Activated T-helper 2 cell treated with anti-CD3 and anti-CD28 coated beads, Interferon-gamma antibody, Interleukin-2, Interleukin-4, amounts not matched to agents 10 μg/mL and 5 μg/mL and 100 μg/mL, durations not matched to agents 14 hours and 24 hours and 36 hours (primary cell): ENCODE measurements at places on chromosomes 3 and 15.

GRCh38 chr3:81568378-81568777, 193.1 kb downstream of the GBE1 start:
- no peak for DNase-seq

GRCh38 chr15:99580076-99580475, 14.3 kb downstream of the MEF2A start:
- DNase-seq, result no peak

DNA sequence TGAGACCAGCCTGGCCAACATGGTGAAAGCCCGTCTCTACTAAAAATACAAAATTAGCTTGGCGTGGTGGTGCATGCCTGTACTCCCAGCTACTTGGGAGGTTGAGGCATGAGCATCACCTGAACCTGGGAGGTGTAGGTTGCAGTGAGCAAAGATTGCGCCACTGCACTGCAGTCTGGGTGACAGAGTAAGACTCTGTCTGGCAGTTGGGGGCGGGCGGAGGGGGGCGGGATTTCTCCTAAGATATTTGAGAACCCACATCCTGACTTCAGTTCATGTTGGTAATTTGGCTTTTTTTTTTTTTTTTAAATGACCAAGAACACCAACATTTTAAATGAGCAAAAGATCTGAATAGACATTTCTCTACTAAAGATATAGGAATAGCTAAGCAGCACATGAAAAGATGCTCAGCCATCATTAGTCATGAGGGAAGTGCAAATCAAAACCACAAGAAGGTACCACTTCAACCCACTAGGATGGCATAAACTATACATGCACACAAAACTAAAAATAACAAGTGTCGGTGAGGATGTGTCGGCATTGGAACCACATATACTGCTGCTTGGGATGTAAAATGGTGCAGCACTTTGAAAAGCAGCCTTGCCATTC, 75.6 kb upstream of the LMOD3 start:
- no peak for DNase-seq

DNA sequence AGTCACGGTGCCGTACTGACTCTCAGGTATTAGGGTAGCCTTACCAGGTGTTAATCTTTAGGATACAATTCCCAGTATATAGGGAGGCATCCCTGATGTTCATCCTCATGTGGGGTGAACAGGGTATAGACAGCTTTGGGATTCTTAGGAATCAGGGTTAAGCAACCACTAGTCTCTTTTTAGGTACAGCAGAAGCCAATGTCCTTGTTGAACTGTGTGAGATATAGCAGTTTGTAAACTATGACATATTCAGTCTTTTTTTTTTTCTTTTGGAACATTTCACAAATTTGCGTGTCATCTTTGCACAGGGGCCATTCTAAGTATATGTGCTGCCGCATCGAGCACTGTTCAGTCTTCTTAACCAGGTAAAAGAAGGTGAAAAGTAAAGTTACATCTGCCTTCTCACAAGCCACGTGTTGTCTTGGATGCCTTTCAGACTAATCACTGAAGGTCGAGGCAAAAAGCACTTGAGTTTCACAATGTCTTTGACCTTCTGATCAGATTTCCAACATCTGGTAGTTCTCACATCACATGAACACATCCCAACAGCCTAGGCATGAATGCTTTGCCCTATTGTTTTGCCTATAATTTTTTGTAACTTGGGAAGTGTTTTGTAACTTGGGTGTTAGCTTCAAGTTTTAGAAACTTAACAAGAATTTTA, 17.2 kb downstream of the TSEN2 start:
- DNase-seq, result no peak

DNA sequence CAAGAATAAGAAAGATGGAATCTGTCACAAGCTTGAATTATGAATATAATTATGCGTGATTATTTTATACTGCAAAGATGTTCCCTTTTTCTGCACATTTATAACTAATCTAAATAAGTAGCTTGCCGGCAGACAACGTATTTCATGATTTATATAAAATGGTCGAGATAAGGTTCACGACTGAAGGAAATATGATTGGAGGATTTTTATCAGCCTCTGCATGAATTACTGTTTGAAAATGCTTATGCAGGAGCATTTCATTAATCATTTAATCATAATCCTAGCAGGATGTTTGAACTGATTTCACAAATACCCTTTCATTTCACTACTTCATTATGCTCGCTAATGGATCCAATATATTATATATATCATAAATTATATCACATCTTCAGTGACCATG, 580.0 kb downstream of the FOXP1 start:
- DNase-seq, result no peak

- DNase-seq, result no peak
Measured at GRCh38 chr3:136543385-136543784, 208.8 kb downstream of the STAG1 start.

DNA sequence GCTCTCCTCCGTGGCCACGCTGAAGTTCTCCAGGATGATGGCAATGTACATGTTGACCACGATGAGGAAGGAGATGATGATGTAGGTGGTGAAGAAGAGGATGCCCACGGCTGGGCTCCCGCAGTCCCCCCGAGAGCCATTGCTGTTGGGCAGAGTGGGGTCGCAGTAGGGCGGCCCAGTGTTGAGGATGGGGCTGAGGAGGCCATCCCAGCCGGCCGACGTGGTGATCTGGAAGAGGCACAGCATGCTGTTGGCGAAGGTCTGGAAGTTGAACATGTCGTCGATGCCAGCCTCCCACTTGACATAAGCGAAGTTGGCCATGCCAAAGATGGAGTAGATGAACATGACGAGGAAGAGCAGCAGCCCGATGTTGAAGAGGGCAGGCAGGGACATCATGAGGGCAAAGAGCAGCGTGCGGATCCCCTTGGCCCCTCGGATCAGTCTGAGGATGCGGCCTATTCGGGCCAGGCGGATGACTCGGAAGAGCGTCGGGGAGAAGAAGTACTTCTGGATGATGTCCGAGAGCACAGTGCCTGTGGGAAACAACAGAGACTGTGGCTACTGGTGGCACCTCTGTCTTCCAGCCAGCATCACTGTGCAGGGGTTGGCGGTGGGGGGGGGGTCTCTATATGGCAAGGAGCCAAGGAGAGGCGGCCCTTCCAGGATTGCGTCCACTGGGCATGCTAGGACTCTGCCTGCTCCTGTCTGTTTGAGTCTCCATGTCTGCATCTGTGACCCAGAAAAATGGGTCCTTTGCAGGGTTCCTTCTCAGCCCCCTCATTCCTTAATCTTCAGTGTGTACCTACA, 55.1 kb downstream of the EXOG start:
- DNase-seq, result no peak

GRCh38 chr3:32467333-32468070, 35.1 kb downstream of the CMTM6 start:
- DNase-seq, result peak; percentile 59

DNA sequence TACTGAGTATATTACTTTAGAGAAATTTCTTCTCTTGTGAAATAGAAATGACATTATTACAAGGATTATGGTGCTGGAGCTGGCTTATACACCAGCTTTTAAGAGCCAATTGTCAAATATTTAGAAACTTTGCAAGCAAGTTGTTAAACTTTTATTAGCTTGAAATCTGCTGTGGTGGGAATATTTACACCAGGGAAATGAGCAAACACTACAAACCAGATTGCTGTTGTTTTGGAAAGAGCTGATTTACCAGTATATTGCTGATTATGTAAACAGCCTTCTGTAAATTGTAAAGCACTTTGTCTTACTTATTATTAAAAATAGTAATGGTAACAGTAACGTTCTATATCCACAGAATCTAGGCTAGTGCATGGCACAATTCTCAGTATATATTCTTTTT, 61.5 kb downstream of the MAP3K13 start:
- no peak for DNase-seq

DNA sequence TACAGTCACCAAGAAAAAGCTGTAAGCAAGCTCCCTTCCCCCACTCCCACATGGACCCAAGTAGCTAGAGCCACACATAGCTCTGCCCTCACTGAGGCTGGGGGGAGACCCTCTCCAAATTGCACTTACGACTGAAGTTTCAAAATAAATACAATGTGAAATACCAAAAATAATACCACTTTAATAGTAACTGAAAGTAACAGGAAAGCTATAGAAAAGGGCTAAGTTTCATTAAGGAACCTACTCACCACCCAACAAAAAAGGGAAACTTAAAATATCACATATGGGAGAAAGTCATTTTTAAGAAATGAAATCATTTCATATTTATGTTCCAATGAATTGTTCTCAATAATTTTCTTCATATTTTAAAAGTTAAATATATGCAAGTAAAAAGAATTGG, 130.4 kb upstream of the UBE2E2 start:
- no peak for DNase-seq

GRCh38 chr3:188646592-188646991, 492.6 kb downstream of the LPP start:
- DNase-seq, result no peak

DNA sequence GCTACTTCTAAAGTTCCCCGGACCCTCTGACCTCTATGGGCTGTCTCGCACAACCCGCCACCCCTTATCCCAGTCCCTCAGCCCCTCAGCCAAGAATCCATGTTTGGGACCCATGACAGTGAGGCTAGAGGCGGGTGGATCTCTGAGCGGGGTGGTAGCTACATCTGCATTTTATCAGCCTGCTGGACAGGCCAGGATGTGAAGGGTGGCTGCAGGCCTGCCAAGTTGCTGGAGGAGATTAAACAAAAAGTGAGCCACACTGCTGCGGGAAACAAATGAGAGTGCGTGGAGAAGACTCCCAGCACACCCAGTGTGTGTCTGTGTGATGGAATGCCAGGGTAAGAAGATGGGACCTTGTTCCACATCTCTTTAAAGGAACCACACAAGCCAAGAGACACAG, 51.1 kb upstream of the SPATA12 start:
- DNase-seq, result no peak

GRCh38 chr3:188407158-188407880, 253.4 kb downstream of the LPP start:
- no peak for DNase-seq

DNA sequence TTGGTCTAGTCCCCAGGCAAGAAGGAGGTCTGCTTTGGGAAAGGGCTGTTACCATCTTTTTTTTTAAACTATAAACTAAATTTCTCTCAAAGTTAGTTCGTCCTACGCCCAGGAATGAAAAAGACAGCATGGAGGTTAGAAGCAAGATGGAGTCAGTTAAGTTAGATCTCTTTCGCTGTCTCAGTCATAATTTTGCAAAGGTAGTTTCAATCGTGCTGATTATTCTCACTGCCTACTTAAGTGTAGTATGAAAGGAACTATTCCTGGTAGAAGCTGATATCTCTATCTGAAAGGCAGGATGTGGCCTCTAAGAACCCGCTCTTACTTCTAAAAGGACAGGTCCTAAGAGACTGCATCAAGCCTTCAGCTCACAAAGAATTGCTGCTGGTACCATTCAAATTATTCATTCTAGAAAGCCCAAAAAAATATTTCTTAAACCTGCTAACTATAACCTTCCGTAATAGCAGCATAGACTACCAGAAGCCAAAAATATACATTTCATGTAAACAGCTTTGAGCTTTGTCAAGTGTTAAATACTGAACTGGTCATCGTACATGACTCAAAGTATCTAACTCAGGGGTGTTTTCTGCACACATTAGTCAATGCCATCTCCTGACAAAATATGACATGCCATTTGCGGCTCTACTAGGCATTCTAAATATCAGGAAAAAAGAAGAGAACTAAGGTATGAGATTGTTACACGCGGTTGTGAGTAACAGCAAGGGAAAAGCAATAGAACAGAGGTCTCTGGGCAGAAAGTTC, 96.0 kb upstream of the CCDC80 start:
- DNase-seq, result no peak

DNA sequence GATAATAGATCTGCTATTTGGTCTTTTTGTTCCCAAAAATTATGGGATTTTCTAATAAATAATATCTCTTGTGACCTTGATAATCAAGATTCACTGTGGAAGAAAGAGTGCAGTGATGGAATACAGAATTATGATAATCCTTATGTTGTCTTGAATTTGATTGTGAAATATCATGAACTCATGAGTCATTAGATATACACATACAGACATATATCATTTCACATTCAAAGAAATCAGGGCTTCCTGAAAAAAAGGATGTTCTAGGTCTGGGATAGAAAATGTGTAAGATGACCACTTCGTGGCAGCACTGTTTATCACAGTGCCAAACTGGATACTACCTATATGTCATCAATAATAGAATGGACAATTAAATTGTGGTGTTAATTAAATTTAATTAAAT, 97.7 kb downstream of the DPH6 start:
- DNase-seq, result no peak

DNA sequence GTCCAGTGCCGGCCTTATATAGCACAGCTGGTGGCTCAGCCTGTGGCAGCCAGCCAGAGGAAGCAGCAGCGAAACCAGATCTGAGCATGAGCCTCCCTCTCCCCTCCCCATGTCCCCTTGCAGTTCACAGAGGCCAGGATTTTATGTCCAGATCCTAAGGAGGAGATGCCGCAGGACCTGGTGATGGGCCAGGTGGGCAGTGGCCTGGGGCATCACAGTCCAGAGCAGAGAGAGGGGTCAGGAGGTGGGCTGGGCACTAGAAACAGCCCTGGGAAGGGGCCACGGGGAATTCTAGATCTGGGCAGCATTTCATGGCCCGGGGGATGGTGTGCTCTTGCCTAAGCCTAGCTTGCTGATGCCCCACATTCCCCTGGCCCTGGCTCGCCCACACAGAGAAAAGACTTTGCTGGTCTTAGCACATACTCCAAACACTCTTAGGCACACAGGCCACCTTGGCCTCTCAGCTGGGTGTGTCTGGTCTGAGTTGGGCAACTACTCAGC, 259 bp upstream of the CILP start:
- DNase-seq, result no peak

DNA sequence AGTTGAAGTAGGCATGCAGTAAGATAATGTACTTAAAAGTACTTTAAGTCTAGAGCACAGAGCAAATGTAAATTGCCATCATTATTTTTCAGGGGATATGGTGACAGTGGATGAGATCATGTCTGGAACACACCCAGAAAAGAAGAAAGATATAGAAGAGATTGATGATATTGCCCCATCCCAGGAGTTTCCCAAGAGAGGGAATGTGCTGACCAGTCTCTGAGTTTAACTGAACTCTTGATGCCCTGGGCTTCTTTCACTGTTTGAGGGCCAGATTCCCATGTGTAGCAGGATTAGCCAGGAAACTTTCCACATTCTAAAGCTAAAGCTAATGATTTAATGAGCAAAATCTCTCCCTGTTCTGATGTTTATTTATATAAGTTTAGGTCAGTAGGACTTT, 366.8 kb upstream of the UMPS start:
- DNase-seq, result no peak

- no peak for DNase-seq
Measured at GRCh38 chr15:73962433-73962832, 29.7 kb downstream of the STOML1 start.

GRCh38 chr15:100972975-100973350, 53.8 kb downstream of the LRRK1 start:
- DNase-seq, result no peak

GRCh38 chr3:195106418-195106906, 164.5 kb downstream of the XXYLT1 start:
- peak; percentile 41 for DNase-seq

- no peak for DNase-seq
Measured at GRCh38 chr3:48187579-48188265, 495 bp downstream of the CDC25A start.
